ENCODE measurements at places on chromosomes 4 and X.

DNA sequence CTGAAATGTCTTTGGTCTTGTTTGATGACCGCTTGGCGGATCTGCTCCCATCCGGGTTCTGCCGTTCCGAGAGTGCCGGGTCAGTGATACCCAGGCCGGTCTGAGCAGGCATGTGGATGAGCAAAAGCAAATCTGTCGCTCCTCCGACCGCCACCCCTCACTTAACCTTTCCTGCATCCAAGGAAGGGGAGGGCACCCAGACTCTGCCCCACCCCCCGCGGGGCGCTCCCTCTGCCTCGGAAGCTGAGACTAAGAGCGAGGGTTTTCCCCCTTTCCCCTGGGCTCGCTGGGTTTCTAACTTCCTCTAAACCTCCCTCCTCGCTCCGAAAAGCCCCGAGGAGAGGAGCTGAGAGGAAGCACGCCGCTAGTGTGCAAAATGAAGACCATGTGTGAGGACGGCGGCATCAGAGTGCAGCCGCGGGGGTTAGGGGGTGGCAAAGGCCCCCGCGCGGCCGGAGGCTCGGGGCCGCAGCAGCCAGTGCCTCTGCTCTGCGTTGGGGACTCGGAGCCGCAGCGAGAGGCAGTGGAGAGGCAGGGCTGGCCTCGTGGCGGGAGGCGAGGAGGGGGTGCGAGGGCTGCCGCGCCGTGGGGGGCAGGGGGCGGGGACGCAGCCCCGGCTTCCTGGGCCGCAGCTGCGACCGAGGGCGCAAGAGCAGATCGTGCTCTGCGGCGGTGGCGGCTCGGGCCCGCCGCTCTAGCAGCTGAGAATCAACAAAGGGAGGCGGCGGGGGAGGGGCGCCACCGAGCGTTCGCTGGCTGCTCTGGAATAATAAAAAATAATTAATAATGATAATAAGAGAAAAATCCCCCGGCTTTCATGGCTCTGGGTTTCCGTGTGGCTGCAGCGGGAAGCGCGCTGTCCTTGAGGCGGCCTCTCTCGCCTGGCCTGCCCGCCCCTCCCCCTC is 55.8 kb upstream of the BCOR start:
- no peak for DNase-seq

DNA sequence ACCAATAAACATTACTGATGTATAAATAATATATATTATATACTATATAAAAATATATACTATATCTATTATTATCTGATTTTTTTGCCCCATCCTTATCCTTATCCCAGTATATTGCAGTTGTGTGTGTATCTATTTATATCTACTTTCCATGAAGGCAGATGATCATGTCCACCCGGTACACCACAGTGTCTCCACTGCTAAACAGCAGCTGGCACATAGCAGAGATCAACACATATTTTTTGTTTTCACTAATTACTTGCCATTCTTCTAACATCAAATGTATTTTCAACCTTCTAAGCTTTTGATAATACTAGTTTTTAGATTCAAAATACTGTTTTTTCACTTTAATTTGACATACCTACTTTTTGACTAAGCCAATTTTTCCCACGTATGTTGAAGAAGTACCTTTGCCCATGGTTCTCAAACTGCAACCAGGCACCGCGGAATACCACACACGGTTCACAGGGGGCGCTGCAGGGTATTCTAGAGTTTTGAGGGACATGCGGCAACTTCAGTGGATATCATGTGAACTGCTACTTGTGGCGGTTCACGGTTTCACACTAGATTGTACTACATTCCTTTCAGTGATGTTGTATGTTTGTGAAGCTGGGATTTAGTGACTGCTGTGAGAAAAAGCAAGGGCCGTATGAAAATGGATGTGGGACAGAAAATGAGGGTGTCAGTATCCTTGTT is 182.5 kb upstream of the NPY2R start:
- peak; percentile 7 for DNase-seq

DNA sequence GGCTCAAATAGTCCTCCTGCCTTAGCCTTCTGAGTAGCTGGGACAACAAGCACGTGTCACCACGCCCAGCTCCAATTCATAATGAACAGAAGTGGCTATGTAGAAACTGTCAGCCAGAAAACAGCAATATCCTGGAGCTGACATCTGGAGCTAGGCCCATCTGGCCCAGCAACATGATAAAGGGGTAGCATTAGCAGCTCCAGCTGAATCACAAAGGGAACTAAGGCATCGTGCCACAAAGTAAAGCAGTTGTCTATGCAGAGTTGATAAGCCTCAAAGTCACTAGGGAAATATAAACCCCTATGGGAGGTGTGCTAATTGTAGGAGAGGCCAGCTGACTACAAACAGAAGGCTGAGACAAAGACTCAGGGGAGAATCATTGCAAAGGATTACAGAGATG is 270.5 kb upstream of the GPC4 start:
- DNase-seq: no peak

DNA sequence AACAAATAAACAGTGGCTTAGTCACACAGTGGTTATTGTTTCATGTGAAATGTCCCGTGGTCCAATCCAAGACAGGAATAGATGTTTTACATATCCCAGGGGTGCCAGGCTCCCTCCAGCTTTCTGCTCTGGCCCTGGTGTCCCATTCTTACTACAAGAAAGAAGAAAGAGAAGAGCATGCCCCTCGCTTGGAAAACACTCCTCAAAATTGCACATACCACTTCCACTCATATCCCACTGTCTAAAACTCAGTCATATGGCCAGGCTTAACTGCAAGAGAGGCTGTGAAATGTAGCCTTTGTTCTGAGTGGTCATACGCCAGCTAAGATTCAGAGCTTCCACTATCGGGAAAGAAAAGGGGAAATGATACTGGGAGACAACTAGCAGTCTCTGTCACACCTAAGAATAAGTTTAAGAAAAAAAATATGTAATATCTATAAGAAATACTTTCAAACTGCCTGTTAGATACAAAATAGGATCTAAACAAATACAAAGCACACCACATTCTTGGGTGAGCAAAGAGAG is 306.8 kb upstream of the FAM241A start:
- no peak for DNase-seq

GRCh38 chr4:82811838-82812341 is 13.3 kb upstream of the SCD5 start:
- DNase-seq: peak; percentile 15

DNA sequence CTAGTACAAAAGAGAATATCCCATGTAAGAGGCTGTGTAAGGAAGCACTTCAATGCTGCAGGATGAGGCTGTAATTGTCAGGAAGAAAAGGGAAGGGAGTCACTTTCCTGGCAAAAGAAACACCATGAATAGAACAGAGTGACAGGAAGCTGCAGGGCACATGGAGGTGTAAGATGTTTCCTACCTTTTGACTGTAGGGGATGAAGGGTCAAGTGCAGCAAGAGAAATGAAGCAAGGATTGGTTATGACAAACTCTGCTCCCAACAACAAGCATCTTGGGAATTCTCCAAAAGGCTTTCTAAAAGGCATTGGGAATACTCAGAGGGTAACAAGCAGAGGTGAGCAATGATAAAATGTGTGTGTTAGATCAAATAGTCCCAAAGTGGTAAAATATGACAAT is 74.3 kb upstream of the NPY2R start:
- no peak for DNase-seq

- DNase-seq: no peak
Measured at GRCh38 chrX:126552313-126553022, at the start of gene DCAF12L1. Gene DCAF12L1, minus strand, starts transcription at chrX:126552814. Its CDS starts 206 bp downstream, at chrX:126552608.

- no peak for DNase-seq
Measured at GRCh38 chrX:140354431-140355120, 150.3 kb downstream of the SOX3 start.

GRCh38 chr4:118033148-118034052 is 886 bp upstream of the NDST3 start:
- DNase-seq: peak; percentile 47

DNA sequence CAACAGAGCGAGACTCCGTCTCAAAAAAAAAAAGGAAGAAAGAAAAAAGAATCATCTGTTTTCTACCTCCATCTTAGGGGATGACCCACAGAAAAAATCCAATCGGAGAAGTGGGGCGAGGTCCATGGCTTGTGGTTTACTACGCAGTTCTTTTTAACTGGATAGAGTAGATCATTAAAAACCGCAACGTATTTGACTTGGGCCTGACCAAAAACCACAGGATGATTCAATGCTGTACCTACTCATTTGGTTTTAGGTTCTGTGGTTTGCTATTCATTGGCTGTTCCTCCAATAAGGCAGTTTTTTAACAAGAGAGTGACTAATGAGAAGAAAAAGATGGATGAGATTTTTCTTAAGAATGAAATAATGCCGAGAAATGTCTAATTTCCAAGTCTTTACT is 83.7 kb downstream of the FREM3 start:
- DNase-seq: peak; percentile 94

DNA sequence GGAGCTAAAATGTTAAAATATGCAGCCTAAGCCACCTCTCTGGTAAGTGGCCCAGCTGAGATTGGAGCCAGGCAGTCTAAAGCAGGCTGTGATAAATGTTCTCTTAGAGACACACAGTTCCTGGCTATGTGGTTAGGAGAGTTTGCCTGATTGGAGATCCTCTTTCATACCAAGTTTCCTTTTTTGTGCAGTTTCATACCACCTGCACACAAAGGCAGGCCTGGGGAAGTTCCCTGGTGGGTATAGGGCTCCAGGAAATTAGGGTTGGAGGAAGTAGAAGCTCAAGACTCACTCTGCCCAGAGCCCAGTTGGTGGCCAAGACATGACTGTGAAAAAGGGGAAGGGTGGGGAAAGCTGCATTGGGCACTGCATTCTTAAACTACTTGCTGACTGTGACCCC is 16.9 kb downstream of the CYBB start:
- no peak for DNase-seq

GRCh38 chrX:153602601-153603000 is 3.7 kb upstream of the CCNQ start:
- no peak for DNase-seq

- DNase-seq: no peak
Measured at GRCh38 chr4:28391877-28392276, 1531.2 kb downstream of the STIM2 start.

GRCh38 chrX:7110821-7111276 is 36.7 kb upstream of the STS start:
- DNase-seq: no peak

DNA sequence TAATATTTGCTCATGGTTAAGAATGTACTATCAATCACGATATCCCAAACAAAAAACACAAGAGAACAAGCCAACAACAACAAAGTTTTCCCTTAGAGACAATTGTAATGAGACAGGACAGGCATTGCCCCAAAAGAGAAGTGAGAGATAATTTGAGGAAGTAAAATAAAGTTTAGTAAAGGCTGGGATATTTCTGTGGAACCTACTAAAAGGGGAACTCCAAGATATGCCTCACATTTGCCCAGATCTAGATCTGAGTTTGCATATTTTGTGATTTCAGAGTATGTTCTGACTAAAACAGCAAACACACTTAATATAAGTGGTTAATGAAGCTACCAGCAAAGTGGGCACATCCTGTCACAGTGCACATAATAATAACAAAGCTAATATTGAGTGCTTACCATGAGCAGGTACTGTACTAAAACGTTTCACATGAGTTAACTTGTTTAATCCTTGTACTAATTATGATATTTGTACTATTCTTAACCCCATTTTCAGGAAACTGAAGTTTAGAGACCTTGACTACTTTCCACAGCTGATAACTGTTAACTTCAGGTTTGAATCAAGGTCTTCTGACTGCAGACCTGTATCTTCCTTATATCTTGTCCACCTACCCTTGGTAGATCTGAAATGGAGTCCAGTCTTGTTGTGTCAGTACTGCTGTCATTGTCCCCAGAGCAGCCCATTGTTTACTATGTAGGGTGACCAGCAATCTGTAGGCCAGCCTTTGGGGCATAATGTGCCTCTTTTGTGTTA is 26.0 kb upstream of the BMP2K start:
- DNase-seq: no peak

GRCh38 chr4:189858435-189858834 is 82.2 kb upstream of the FRG1 start:
- DNase-seq: no peak

- DNase-seq: no peak
Measured at GRCh38 chr4:114481856-114482255, 116.8 kb upstream of the UGT8 start.

- DNase-seq: peak; percentile 27
Measured at GRCh38 chr4:101019941-101020401, 327.4 kb downstream of the PPP3CA start.

- DNase-seq: peak; percentile 90
Measured at GRCh38 chr4:121155893-121156292, 8.2 kb downstream of the TNIP3 start.

GRCh38 chr4:145482209-145483037 is 770 bp downstream of the SMAD1 start:
- peak; percentile 82 for DNase-seq

GRCh38 chr4:186810613-186811150 is 87.0 kb upstream of the FAT1 start:
- DNase-seq: no peak

GRCh38 chr4:11537846-11538245 is 109.2 kb upstream of the HS3ST1 start:
- DNase-seq: no peak

DNA sequence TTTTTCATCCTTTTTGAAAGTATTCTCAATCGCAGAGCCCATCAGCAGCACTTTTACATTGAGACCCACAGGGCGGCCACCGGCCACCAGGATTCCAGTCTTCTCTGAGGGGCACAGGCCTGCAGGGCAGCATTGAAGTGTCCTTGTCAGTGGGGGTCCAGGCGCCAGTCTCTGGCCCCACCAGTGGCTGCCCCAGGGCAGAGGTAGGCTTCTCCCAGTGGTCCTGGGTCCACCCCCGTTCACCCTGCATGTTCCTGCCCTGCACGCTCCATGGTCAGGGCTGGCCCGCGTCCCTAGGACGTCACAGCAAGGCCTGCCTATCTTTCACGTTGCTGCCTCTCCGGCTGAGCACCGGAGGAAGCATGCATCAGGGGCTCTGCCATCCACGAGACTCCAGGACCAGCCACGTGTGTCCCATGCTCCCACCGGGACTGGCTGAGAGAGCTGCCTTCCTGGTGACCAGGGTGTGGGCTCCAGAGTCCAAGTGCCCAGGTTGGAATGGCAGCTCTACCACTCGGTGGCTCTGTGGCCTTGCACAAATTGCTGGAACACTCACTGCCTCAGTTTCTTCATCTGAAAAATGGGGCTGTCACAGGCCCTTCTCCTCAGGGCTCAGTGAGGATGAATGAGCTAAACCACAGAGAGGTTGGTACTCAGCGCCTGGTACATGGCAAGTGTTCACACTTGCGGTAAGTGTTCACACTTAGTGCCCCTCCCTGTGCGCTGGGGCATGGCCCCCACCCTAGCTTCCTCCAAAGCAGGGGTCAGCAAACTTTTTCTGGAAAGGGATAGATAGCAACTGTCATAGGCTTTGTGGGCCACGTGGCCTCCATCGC is 30.7 kb upstream of the JAKMIP1 start:
- DNase-seq: no peak

- DNase-seq: no peak
Measured at GRCh38 chrX:74178536-74178935, 125.4 kb upstream of the ZCCHC13 start.

GRCh38 chrX:37287741-37288444 is 61.3 kb upstream of the PRRG1 start:
- no peak for DNase-seq

All from astrocyte (in vitro differentiated cells and primary cell).